ENCODE measurements at places on chromosomes 3 and 15. TPM values are rescaled to one million over a fixed set of nuclear protein-coding genes. Genes with fewer than 3 reads are reported as not detected.

DNA sequence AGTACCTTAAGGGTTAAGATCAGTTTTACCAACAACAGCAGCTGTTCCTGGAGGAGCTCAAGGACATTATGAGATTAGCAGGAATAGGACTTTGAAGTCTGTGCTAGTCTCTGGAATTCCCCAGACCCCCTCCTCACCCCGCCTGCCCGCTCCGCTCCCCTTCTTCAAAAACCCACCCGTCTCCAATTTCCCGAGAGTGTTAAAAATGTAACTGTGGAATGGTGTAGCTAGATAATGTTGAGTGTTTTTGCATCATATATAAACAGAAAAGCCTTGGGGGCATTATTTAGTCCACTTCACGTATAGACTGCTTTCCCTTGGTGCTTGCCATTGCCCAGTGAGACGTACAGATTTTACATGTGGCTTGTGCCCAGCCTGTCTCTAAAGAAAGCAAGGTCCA is 65.0 kb upstream of the SEMA6D start:
- no peaks in the 10 kb centered on the region for H3K4me1 ChIP-seq
- no peaks in the 10 kb centered on the region for H3K27me3 ChIP-seq
- H3K27ac ChIP-seq = no peak overlapping the region
- peak; percentile 4 for DNase-seq
- H3K36me3 ChIP-seq = no peaks in the 10 kb centered on the region
- H3K4me3 ChIP-seq = no peak overlapping the region

The DOCK3 gene
- 2.0 TPM for total RNA-seq

The EBLN2 gene
- total RNA-seq = 2.7 TPM

DNA sequence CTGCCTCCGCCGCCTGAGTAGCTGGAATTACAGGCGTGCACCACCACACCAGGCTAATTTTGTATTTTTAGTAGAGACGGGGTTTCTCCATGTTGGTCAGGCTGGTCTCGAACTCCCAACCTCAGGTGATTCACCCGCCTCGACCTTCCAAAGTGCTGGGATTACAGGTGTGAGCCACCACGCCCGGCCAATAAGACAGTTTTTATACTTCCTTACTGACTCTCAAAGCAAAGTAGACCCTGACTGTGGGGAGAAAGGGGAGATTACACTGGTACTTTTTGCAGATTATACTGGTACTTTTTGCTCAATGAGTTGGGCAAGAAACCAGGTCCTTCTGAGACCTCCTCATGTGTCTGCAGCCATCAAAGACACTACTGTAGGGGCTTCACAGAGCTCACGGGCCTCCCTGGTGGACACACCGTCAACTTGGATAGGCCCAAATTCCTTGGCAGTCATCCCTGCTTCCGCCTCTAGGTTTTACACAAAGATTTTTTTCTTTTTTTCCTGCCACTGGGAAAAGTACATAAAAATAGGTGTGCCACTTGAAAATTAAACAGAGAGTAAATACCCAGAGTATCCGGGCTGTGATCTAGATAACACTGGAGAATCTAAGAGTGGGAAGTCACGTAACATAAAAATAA is 143.3 kb upstream of the WNT5A start:
- H3K4me1 ChIP-seq = no peaks in the 10 kb centered on the region
- no peak for DNase-seq
- H3K36me3 ChIP-seq = no peaks in the 10 kb centered on the region

DNA sequence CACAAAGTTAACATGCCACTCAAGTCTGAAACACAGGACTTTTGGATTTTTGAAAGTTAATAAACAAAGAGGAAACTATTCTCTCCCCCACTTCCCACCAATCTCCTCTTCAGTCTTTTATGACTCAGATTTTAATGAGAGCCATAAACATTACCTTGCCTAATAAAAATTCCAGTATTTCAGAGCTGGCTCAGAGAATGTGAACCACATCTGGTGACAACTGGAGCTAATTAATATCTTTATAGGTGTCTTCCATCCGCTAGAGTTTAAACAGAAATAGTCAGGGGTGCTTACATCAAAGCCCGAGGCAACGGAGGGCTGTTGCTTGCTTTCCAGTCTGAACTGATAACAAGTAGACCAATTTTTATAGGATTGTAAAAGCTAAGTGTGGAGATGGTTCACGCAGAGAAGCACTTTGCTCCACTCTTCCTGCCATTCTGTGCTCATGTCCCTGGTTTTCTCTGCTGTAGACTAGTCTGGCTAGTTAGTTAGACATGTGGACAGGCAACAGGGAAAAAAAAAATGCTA is 363.6 kb downstream of the NR2F2 start:
- no peak overlapping the region for H3K27ac ChIP-seq
- H3K4me3 ChIP-seq = no peak overlapping the region
- no peaks in the 10 kb centered on the region for H3K36me3 ChIP-seq
- no peaks in the 10 kb centered on the region for H3K27me3 ChIP-seq
- no peak for DNase-seq

The IGSF11 gene
- total RNA-seq = not detected

DNA sequence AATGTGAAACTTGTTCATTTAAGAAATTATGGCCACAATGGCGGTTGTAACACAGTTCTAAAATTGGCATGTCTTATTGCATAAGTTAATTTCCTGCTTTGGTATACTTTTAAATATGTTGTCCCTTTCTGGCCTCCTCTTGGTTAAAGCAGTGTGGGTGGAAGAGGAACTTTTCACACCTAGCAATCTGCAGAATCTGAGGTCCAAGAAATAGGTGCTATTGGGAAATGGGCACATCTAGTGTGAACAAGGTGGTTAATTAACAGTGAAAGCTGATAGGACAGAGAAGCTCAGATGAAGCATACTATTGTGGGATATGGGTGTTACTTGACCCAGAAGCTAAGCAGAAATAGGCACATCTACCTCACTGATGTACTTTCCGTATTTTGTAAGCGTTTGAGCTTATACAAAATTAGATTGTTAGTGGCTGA is 10.6 kb downstream of the CMC1 start:
- H3K4me1 ChIP-seq = peaks cover 10% of the 10 kb centered on the region
- H3K36me3 ChIP-seq = no peaks in the 10 kb centered on the region
- H3K27ac ChIP-seq = peak overlapping the region; percentile 12

The FAM43A gene
- 16.8 TPM for total RNA-seq

DNA sequence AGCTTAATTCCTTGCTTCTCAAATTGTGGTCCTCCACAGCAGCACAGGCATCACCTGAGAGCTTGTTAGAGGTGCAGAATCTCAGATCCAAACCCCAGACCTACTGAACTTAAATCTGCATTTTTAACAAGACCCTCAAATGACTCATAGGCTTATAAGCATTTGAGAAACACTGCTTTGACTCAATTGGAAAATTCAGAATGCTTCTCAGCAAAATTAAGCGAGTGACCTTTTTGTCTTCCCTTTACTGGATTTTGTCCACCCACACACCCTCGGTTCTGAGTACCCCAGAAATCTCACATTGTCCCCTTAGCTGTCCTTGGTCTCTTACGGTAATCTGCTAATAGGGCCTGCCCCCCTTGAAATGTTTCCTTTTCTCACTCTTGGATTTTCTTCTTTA is 17.9 kb downstream of the CD80 start:
- no peaks in the 10 kb centered on the region for H3K4me1 ChIP-seq
- no peak overlapping the region for H3K27ac ChIP-seq
- H3K27me3 ChIP-seq = no peaks in the 10 kb centered on the region
- no peaks in the 10 kb centered on the region for H3K36me3 ChIP-seq

The TAGLN3 gene
- not detected for total RNA-seq

DNA sequence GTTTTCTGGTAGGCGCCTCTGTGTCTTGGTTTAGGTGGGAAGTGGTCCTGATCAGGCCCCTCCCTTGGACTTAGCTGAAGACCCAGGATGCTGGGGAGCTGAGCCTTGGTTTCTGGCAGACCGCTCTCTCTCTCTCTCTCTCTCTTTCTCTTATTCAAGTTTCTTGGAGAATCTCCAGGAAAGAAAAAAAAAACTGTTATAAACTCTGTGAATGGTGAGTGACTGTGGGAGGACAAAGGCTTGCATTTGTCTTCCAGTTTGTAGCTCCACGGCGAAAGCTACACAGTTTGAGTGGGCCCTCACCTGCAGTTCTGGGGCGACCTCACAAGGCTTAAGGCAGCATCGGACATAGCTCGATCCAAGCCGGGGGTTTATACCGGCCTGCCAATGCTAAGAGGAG is 7.5 kb downstream of the DET1 start:
- no peaks in the 10 kb centered on the region for H3K4me1 ChIP-seq
- no peaks in the 10 kb centered on the region for H3K36me3 ChIP-seq
- no peak overlapping the region for H3K4me3 ChIP-seq
- H3K27ac ChIP-seq = no peak overlapping the region
- DNase-seq = no peak
- H3K27me3 ChIP-seq = no peaks in the 10 kb centered on the region

DNA sequence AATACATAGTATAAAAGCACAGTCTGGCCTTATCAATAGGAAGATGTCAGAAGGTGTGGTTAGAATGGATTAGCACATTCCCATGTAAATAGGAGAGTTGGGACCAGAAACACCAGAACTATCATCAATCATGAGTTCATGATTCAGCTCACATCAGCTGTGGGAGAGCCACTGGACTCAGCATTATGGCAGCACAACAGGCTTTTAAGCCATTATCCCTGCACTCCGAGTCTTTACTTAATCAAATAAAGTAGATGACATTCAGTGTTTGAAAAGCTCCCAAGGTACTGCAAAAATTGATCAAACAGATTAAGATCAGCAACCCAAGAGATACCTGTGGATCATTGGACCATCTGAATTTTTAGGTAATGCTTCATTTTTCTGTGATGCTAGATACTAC is 24.7 kb downstream of the PARP14 start:
- no peak overlapping the region for H3K4me3 ChIP-seq
- H3K27me3 ChIP-seq = no peaks in the 10 kb centered on the region
- peaks cover 18% of the 10 kb centered on the region for H3K36me3 ChIP-seq

DNA sequence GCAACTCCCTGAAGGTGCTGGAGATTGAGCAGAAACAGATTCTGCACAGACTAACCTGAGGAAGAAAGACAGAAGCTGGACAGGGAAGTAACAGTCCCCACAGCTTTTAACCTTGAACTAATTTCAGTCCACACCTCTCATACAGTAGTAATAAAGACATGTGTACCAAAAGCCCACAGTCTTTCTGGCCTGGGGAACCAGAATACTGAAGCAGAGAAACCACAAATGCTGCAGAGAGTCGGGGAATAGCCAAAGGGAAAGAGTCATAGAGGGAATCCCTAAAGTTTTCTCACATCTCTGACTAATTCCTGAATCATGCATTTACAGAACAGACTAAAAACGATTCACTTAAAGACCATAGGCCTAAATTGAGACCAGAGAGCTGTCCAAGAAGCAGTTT is 503.4 kb upstream of the NECTIN3 start:
- H3K4me1 ChIP-seq = no peaks in the 10 kb centered on the region
- H3K4me3 ChIP-seq = no peak overlapping the region
- no peak overlapping the region for H3K27ac ChIP-seq
- no peaks in the 10 kb centered on the region for H3K27me3 ChIP-seq
- DNase-seq = no peak

The OR5K2 gene
- total RNA-seq = not detected

The SLC33A1 gene
- total RNA-seq = 31.8 TPM

DNA sequence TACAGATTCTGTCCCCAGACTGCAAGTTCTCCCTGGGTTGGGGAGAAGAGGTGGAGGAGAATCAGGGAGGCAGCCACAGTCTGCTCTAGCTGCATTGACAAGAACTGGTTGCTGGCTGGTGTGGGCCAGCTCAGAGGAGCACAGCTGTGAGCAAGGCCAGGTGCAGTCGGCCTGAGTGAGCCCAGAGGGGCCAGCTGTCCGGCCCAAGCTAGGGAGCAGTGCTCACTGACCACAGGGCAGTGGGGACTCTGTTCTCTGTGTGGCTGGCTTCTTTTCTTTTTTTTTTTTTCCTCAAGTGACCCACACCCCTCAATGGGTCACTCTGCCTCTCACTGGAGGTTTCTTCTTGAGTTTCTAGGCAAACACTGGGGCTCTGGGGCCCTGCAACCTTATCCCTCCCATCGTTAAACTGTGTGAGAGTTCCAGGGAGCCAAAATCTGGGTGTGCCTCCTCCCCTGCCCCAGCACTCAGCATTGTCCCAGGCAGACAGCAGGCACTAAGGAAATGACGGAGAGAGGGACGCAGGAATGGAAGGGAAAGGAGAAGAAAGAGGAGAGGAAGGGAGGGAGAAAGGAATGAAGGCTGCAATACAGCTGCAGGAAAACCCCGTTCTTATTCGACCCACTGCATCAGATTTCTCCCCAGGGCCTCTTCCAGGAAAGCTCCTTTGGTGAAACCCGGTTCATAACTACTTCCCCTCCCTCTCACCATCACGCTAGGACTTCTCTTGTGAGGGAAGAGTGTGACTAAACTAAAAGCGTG is 37.7 kb upstream of the HES1 start:
- DNase-seq = no peak
- H3K27ac ChIP-seq = peak overlapping the region; percentile 21
- H3K4me3 ChIP-seq = no peak overlapping the region
- H3K27me3 ChIP-seq = no peaks in the 10 kb centered on the region
- no peaks in the 10 kb centered on the region for H3K36me3 ChIP-seq

The LRRC34 gene
- 3.5 TPM for total RNA-seq

- no peaks in the 10 kb centered on the region for H3K36me3 ChIP-seq
- H3K27me3 ChIP-seq = no peaks in the 10 kb centered on the region
- no peaks in the 10 kb centered on the region for H3K4me1 ChIP-seq
- DNase-seq = no peak
- no peak overlapping the region for H3K27ac ChIP-seq
These were observed 462.1 kb downstream of the MFSD1 start for GRCh38 chr3:159263750-159264553.

GRCh38 chr3:185399737-185400667 is 37.1 kb downstream of the MAP3K13 start:
- H3K27ac ChIP-seq = no peak overlapping the region
- H3K4me1 ChIP-seq = no peaks in the 10 kb centered on the region

DNA sequence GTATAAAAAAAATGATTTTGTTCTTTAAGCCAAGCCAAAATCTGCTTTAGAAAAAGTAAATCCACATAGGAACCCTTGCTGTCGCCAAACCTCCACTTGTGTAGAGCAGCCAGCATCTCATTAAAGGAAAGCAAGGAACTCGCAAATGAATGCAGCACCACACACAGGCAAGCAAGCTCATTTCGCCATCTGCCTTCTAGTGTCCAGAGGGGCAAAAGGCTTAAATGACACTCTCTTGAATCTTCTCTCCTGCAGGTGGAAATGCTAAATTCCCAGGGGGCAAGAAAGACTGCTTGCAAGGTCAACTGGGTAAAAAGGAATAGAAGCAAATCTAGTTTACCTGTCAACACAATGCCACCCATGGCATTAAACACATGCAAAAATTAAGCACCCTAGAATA is 2.4 kb downstream of the MB21D2 start:
- no peaks in the 10 kb centered on the region for H3K27me3 ChIP-seq
- no peak overlapping the region for H3K27ac ChIP-seq
- no peak overlapping the region for H3K4me3 ChIP-seq
- no peak for DNase-seq

The TTC23 gene
- total RNA-seq = 16.9 TPM

Data from upper lobe of left lung (tissue), 6 donors.